ENCODE measurements at places on chromosomes 6 and 20.

DNA sequence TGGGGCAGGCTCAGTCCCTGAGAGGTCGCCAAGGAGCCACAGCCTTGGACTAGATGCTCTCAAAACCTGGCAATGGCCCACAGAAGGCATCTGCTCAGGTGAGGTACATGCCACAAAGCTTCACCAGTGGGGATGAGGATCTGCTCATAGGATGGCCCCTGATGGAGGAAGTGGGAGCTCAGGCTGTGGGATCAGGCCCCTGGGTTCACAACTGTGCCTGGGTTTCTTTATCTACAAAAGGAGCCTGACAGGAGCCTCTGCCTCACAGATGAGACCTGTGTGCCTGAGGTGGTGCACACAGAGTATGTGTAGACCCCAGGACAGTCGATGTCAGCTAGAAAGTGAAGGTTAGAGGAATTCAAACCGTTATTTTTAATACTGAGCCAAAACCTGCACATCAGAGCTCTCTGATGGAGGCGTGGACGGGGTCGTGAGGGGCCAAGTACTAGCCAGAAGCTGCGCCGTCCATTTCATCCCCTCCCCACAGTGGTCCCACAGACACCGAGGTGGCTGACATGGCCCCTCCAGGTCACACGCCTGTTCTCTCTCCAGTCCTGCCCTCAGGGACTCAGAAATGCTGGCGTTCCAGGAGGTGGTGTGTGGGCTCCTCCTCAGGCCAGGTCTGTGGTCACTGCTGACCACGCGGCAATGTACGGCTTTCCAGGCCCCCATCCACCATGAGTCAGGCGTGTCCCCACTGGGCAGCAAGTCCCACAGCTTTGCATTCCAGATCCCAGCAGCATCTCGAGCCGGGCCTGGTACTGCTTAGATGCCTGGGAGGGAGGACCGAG, 33.3 kb downstream of the NTSR1 start:
- DNase-seq, result no peak

- DNase-seq, result no peak
These were observed 31.4 kb downstream of the GCLC start for GRCh38 chr6:53513519-53513966.

DNA sequence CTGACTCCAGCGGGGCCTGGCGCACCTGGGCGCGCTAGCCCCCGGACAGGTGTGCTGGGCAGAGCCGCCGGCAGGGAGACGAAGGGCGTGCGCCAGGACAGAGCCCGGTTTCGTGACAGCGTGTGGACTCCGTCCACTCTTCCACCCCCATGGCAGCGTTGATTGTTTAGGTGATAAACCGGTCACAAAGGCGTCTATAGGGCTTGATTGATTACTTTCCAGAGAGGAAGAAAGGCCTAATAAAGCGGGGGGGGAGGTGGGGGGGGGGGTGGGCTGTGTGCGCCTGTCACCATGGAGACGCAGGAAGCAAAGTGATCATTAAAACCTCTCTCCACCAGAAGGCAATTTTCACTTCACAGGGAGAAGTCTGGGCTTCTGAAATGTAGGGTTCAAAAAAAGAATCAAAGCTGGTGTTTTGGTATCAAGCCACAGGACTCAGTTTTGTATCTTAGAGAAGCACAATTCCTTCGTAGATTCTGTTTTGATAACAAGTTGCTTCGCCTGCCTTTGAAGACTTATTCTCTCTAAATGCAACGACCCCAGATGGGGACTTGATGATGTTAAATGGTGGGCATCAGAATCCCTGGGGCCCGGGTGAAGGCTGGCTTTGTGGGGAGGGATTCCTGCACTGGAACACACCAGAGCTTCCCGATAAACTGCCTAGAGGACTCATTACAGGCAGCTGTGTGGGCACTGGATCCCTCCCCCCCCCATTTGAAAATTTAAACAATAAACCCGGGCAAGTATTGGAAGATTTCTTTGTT, 1.4 kb downstream of the PHACTR3 start:
- DNase-seq, result no peak

DNA sequence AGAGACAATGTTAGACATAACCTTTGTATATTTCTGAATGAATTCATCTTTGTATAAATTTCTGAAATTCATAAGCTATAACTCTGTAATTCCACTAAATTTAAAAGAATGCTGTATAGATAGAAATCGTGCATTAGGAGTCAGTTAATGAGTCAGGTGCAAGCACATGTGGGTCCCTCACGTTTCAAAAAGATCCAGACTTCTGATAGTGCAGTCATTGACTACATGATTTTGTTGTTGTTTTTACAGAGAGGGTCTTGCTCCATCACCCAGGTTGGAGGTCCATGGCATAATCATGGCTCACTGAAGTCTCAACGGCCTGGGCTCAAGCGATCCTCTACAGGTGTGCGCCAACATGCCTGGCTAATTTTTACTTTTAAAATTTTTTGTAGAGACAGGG, 14.6 kb downstream of the ESF1 start:
- DNase-seq, result no peak

DNA sequence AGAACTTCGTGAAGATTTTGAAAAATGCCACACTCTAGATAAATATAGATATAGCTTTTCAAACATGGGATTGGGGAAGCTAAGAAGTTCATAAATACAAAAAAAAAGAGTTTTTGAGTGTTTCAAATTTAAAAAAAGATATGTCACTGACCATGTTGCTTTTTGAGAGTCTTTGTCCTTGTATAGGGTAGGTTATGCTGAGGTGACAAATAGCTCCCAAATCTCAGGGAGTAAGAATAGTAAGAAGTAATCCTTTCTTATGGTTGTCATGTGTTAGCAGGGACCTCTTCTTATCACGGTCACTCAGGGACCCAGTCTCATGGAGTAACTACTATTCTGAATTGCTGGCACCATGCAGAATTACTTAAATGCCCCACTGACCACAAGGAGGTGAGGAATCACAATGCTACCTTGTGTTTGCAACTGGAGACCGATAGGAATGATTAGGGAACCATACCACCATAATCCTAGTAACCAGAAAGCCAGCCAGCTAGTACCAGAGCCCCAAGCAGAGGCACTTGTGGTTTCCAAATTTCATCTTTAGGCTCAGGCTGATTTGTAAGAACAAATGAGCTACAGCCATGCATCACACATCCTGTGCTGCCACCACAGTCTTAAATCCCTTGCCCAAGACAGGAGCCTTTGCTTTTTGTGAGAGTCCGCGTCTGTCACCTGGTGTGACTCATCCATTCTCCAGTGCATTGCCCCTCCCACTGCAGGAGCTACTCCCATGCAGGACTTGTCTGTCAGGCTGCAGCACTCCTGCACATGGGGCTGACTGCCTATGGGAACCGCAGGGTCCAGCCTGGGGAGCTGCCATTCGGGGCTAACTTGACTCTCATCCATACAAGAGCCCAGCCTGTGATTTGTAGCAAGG, 42.4 kb upstream of the ADGRF4 start:
- no peak for DNase-seq

GRCh38 chr6:126227833-126228702, 111.8 kb upstream of the CENPW start:
- peak; percentile 5 for DNase-seq

DNA sequence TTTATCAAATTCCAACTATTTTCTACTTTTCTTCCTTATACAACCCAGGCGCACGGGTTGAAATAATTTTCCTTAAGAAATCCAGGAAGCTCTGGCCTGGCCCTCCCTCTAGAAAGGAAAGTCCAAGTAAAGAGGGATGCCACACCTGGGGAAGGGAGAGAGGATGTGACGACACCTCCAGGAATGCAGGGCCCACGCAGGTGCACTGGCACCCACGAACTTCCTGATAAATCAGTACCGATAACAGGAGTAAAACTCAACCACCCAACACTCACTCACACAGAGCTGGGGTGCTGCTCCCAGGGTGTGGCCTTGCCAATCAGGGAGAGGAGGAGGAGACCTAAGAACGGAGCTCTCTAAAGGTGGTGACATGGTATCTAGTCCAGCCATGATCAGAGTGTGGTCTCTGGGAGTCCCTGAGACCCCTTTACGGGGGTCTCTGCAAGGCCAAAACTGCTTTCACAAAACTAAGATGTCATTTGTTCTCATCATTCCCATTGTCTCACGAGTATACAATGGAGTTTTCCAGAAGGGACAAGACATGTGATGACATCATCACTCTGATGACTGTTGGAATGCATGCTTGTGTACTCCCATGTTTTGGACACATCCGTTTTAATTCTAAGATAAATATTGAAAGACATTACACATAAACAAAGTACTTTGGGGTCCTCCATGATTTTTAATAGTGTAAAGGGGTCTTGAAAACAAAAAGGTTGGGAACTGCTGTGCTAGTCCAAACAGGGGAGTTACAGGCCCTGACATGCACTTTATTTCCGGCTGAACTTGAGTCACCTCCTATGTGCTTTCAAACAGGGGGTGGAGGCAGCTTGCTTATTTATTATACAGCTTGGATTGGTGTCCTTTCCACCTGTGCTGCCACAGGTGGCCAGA, 2.2 kb upstream of the PARD6B start:
- DNase-seq, result no peak

DNA sequence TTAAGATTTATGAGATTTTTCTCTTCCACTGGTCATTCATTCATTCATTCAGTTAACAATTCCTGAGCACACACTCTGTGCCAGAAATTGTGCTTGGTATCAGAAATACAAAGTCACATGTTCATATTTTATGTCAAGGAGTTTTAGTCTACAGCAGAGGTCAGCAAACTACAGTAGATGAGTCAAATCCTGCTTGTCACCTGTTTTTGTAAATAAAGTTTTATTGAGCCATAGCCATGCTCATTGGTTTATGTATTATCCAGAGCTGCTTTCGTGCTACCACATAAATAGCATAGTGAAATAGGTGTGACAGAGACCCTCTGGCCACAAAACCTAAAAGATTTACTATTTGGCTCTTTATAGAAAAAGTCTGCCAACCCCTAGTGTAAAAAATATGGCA, 46.8 kb downstream of the THEMIS start:
- no peak for DNase-seq

DNA sequence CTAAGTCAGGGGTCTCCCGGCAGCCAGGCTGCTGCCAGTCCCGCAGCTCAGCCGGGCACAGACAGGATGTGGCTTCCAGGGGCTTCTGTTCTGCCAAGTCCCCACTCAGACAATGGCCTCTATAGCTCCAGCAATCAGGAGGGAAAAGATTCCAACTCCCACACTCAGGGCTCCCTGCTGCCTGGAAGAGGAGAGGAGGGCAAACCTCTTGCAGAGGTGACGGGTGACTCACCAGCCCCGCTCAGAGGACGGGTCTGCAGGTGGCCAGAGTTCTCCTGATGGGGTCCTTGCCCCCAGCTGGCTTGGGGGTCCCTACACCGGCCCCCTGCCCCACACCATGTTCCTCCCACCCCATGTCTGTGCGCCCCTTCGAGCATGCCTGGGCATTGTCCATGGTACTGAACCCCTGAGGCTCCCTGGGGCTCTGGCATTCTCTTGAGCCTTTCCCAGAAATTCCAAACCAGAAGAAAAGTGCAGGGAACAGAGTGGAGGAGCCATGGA, 32.6 kb downstream of the NTSR1 start:
- DNase-seq, result no peak

DNA sequence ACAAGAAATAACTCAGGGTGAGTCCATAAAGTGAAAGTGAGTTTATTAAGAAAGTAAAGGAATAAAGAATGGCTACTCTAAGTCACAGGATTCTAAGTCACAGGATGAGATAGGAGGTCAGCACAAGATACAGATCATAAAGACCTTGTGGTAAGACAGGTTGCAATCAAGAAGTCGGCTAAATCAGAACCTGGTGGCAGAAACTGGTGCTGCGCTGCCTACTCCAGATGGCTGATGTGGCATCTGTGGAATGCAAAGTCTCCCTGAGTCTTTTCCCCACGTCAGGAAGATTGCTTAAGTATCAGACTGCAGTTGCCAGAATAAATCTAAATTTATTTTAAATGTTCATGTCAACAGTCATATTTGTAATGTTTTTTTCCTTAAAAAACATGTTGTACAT, 10.7 kb upstream of the KCNK15 start:
- no peak for DNase-seq

DNA sequence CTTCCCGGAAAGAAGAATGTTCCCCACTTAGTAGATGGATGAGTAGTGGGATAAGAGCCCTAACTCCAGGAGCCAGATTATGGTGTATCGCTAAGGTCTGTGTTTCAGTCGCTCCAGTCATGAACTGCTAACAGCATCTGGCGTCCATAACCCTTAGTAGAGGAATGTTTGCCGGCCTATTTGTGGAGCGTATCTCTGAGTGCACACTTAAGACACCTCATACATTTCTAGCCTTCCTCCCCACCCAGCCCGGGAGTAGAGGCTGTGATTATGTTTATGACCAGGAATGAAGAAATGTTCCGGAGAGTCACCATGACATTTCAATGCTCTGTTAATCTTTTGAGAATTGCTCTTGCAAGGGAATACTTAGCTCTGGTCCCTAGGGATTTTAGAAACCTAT, 251.1 kb upstream of the SOX4 start:
- DNase-seq, result no peak

GRCh38 chr20:61482056-61482887, 230.2 kb downstream of the CDH4 start:
- DNase-seq, result no peak

- no peak for DNase-seq
These were observed 155.5 kb downstream of the MRPL14 start for GRCh38 chr6:43971776-43972126.

DNA sequence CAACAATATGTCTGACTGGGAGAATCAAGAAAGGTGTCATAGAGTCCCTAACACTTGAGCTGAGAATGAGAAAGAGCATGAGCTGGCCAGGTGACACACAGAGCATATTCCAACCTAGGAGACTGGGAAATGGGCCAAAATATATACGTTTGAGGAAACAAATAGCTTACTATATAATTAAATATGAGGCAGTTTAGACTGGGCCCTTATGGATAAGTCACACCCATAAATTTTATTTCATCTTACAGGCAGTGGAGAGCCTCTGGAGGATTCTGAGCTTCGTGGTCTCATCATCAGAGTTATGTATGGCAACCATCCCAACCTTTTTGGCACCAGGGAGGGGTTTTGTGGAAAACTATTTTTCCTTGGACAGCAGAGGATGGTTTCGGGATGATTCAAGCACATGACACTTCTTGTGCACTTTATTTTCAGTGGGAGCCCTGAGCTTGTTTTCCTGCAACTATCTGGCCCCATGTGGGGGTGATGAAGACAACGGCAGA, 12.9 kb upstream of the NQO2 start:
- no peak for DNase-seq

Data from NCI-H1694 (cell line).